ENCODE measurements at places on chromosomes 6 and 20.
A peak's percentile ranks its signal among the peaks of the same experiment; 100 is the strongest.

DNA sequence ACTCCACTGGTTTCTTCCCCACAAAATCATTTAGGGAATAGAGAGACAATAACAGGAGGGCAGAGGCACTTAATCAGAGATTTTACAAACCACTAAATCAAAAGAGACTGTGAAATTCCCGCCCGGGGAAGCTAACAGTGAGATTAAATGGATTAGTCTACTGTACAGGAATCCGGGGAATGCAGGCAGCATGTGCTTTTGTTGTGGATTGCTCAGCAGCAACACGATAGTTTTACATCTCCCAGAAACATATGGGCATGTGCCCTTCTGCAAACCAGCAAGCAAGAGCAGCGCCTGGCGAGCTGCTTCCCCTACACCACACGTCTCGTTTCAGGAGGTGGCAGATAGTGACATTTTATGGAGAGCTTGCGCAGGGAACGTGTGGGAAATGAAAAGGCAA lies 382.3 kb downstream of the CD83 start:
- DNase-seq, result peak; percentile 63

- DNase-seq, result no peak
These were observed 608.6 kb downstream of the UTRN start for GRCh38 chr6:144893680-144894151.

DNA sequence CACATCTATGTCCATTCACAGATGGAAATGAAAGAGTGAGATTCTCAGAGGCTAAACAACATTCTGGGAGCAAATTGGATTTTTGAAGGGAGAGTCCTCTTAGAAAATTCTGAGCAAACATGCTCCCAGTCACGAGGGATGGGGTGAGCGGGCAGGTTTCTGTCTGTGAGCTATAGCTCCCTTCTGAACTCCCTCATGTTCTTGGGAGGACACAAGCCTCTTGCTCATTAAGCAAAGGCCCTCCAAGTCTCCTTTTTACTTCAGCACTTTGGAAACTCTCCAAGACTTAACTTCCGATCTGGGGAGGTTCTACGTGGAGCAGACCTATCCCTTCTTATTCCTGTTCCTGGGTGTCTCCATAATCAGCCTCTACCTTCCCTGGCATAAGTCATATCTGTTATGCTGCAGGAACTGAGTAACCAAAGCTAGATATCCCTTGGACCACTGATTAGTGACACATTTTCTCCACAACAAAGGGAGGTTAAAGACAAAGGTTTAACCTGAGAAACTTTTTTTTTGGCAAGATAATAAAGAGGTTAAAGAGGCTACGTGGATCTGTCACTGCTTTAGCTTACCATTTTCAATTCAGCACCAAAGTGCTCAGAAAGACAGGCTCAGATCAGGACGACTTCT lies 33.0 kb upstream of the SMIM29 start:
- DNase-seq, result no peak

- DNase-seq, result no peak
These were observed 70.7 kb upstream of the ARMC2 start for GRCh38 chr6:108777536-108777935.

GRCh38 chr6:167907837-167908681 lies 81.3 kb downstream of the AFDN start:
- no peak for DNase-seq

DNA sequence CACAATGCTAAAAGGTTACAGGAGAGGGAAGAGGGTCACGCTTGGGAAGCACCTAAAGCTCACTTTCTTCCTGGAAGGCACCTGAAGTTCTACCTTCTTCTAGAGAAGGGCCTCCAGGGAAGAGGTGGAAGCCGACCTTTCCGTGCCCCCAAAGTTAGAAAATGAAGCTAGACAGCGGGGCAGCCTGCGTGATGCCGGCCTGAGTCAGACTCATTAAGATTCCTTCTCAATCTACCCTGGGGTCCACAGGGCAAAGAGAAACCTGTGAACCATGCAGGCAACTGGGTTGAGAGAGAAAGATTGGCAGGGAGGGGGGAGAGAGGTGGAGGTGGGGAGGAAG lies 54.8 kb upstream of the CCDC167 start:
- DNase-seq, result no peak

GRCh38 chr6:50549475-50549874 lies 163.9 kb upstream of the TFAP2D start:
- DNase-seq, result no peak

- DNase-seq, result no peak
These were observed 86.7 kb upstream of the AGPAT4 start for GRCh38 chr6:161360520-161360919.

DNA sequence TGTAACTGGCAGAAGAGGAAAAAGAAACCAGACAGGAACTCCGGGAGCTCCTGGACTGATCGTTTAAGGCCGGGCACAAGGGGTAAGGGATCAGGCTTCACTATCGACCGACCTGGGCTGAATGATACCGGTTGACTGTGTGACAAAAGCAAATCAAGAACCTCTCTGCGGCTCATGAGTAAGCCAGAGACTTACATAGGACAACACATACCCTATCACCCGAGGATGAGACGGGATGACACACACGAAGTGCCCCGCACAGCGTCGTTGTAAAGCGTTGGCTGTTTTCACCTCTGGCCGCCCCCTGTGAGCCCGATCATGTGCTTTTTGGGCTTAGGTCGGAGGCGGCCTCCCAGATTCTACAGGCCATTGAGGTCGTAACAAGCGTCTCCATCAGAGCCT lies 695 bp upstream of the TGIF2 start:
- DNase-seq, result no peak

DNA sequence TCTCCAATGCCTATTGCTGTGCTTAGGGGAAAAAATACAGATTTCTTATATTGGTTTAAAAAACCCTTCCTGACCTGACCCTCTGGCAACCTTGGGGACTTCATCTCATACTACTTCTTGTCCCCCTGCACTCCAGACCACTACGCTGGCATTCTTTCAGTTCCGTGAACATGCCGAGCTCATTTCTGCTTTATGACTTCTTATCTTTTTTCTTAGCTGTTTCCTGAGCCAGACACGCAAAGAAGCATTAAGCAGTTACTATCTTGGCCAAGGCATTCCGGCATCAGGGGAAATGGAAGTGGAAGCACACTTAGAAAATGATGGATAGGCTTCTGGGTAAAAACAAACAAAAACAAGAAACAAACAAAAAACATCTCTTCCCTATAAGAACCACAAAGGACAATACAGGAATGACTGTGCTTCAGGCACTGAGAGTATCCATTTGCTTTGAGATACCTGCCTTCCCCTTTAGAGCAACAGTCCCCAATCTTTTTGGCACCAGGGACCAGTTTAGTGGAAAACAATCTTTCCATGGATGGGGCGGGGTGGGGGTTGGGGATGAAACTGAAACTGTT lies 4.4 kb upstream of the CCDC28A start:
- DNase-seq, result no peak

- DNase-seq, result no peak
These were observed 7.3 kb downstream of the EDN1 start for GRCh38 chr6:12297363-12298016.
